ENCODE measurements at places on chromosomes 7 and 10.

DNA sequence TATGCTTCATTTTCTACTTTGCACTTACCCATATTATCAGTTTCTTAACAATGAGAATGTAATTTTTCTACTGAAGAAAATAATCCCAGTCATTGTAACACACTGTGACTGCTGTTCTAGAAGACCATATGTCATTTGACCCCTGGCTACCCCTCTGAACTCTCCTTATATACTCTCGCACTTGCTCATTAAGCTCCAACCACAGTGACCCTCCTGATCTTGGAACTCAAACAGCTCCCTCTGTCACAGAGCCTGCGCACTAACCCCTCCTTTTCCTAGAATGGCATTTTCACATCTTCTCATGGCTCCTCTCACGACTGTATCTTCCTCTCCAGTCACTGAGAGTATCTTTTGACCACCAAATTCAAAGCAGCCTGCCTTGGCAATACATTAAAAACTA is 169.7 kb downstream of the CACNA2D1 start:
- DNase-seq = no peak

DNA sequence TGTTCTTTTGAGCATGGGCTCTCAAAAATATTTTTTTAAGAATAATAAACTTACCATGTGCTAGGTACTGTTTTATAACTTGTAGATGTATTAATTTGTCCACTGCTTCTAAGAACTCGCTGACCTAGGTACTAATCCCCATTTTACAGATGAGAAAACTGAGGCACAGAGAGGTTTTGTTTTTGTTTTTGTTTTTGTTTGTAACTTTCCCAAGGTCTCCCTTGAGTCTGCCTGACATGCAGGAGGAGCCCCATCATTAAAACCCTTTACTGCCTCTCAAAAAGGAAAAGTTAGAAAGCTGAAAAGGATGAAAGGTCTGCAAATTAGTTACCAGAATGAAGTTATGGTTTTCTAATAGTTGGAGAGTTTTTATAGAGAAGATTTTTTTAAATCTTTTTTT is 38.5 kb upstream of the AGBL3 start:
- no peak for DNase-seq

- no peak for DNase-seq
Measured at GRCh38 chr7:139132887-139133286, 23.4 kb upstream of the ZC3HAV1 start.

- no peak for DNase-seq
Measured at GRCh38 chr10:112369495-112370423, 4.2 kb upstream of the ACSL5 start.

DNA sequence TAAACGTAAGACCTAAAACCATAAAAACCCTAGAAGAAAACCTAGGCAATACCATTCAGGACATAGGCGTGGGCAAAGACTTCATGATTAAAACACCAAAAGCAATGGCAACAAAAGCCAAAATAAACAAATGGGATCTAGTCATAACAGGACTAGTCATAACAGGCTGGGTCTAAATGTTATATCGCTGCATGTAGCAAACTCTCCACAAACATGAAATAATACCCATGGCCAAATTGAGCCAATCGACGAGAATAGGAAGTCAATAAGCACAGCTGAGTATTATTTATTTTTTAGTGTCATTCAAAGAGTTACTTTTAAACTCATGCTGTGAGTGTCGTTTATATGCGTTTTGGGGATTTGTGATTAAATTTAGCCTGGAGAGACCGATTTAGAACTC is 225.1 kb downstream of the TFEC start:
- no peak for DNase-seq

DNA sequence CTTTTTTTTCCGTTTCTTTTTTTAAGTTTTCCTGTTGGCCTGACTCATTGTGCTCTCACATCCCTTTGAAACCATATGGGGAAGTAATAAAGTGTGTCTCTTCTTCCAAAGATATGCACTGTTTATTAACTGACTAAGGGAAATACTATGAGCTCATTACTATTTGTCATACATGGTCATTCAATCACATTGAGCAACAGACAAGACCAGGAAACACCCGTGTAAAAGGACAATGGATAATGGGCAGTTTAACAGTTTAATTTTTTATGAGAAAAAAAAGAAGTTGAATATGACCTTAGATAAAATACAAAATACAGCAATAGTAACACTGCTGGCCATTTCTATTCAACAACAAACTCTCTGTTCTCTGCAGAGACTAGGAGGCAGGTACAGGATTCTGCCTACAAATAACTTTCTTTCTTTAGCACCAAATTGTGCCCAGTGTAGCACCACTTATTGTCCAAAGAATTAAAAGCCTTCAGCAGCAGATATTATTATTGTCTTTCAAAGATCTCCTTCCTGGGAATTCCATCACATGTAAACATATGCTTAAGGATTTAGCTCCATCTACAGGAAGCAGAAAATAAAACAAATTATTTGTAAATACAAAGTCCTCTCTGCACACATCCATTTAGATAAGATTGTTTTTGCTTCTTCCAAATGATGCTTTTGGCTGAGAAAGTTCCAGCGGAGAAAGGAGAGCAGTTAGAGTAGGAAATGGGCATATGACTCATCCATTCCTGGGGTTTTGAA is 55.0 kb upstream of the AKR1E2 start:
- no peak for DNase-seq

DNA sequence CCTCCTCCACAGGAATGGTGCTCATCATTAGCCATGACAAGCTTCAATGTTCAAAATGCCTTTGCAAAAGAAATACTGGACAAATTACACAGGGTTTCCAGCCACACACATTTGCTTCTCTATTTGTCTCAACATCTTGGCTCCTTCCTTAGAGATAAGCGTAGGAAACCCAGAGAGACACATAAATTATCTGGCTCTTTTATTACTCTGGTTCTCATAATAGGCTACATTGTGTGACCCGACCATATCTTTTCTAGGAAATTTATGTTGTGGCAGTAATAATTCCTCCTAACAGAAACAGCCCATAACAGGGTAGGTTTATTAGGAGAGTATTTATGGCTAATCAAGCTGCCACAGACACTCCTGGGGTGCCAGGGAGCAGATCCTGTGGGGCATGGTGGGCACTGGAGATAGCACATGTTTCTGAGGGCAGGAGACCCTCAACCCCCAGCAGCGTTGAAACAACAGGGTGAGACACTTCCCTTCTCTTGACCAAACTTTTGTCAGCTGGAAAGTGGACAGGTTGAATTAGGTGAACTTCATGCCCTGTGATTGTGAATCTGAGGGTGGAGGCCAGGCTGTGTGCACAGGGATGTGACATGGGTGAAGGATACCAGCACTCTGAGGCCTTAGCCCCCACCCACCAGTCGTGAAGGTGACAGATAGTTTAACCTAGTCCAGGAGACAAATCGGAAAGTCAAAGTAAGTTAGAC is 295.9 kb upstream of the ZNF32 start:
- DNase-seq = no peak

DNA sequence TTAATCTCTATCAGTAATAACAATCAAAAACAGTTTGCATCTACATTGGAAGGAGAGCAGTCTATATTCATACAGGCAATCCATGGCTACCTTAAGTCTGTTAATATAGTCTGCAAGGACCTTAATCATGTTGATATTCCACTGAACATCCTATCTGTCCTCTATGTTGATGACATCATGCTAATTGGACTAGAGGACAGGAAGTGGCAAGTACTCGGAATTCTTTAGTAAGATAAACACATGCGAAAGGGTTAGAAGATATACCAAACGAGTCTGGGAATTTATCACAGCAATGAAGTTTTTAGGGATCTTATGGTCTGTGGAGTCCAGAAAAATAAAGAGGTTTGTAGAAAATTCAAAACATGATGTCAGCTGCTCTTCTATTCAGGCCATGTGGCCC is 11.3 kb upstream of the SAMD9L start:
- DNase-seq = no peak

DNA sequence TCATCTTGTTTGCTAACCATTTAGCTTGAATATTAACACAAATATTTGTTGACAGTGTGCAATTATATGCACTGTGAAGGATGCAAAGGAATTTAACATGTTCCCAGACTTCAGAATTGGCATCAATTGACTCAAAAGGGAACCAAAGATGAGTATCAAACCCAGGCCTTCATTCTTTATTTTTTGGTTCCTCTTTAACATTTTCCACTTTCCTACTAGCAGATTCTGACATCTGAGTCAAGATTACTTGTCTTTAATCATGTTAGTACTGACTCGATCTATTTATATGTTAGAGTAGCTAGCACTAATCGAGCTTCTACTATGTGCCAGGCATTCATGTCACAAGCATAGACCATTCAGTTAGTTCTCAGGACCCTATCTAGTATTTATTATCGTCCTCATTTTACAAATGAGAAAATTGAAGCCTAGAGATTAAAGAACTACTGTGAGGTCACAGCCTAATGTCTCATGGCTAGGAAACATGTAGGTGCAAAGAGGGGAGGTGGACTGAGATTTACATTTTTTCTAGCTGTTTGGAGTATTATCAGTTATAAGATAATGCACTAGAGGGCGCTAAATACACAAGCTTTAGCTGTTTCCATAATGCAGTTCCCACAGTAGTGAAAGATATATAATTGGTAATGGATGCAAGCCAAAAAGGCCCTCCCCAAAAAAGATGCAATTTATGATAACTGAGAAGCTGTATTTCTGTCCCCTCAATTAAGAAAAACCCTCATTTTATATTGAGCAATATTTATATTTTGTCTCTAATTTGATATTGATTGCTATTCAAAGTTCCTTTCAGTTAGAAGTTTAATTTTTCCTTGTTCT is 32.9 kb upstream of the KMT2E start:
- no peak for DNase-seq

GRCh38 chr7:99258501-99258900 is 14.1 kb upstream of the MYH16 start:
- DNase-seq = no peak

- DNase-seq = no peak
Measured at GRCh38 chr10:14601326-14601725, 173.4 kb downstream of the FAM107B start.

- DNase-seq = no peak
Measured at GRCh38 chr10:100509241-100509840, 10.3 kb downstream of the SEC31B start.

- no peak for DNase-seq
Measured at GRCh38 chr7:127652333-127653248, 597 bp downstream of the SND1 start.

DNA sequence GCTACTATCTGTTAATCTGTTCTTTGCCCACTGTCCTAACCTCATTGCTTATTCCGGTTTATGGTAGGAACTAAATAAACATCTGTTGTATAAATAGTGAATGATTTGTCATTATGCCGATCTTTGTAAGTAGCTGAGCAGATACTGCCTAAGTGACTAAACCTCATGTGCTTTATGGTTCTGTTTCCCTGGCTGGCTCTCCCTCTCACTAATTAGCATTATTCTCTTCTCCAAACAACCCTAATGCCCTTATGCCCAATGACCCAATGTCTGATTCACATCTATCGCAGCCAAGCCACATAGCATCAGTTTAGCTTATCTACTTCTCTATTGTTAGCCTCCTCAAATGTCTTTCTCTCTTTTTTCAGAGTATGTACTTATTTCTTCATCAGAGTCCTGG is 462.3 kb upstream of the POT1 start:
- no peak for DNase-seq

- DNase-seq = no peak
Measured at GRCh38 chr10:48923748-48924147, 15.9 kb downstream of the LRRC18 start.

- no peak for DNase-seq
Measured at GRCh38 chr10:488081-488932, 201.2 kb downstream of the DIP2C start.

DNA sequence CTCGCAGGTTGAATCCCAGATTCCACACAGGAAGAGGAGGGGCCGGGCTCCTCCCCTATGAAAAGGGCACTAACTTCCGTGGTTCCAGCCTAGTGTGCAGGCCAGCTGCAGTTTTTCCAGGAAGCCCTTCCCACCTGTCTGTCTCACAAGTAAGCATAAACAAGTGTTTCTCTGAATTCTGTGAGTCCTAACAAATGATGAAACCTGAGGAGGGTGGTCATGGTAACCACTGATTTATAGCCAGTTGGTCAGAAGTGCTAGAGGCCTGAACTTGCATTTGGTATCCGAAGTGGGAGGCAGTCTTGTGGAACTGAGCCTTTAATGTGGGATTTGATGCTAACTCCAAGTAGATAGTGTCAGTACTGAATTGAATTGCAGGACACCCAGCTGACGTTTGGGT is 54.7 kb upstream of the STEAP4 start:
- DNase-seq = no peak

- no peak for DNase-seq
Measured at GRCh38 chr7:54678763-54679489, 80.1 kb downstream of the SEC61G start.

GRCh38 chr10:75530299-75530698 is 98.9 kb downstream of the LRMDA start:
- DNase-seq = no peak

GRCh38 chr10:77546042-77546441 is 91.6 kb downstream of the KCNMA1 start:
- no peak for DNase-seq

DNA sequence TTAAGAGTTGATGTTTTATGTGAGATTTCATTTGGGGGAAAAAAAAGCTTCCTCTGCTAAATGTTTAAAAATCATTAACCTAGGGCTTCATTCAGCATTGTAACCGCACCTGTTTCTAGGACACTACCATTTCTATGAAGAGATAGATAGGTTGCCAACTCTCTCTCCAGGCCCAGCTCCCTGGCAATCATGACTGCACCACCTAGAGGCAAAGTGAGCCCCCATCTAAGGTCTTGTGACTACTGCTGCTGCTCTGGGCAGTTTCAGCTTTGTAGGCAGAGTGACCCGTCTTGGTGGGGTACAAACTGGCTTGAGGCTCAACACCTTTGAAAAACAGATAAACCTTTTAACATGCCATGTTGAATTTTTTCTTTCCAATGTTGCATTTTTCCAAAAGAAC is 27.3 kb upstream of the MRC1 start:
- DNase-seq = no peak

DNA sequence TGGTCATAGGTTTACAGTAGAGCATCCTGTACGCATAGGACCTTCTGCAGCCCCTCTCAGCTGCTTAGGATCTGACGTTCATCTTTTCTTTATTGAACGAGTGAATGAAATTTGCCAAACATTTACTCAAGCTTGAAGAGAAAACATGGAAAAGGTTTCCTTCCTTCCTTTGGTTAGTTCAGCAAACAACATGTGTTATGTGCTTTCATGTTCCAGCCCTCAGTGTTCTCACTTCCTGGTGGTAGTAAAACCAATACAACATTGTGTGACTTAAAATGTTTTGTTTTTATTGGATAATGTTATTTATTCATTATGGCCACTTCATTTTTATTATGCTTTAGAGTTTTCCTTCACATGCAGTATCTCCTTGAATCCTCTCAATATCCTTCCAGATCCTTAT is 1.4 kb upstream of the CDCA7L start:
- no peak for DNase-seq
